ENCODE measurements at places on chromosomes 7 and 10.

DNA sequence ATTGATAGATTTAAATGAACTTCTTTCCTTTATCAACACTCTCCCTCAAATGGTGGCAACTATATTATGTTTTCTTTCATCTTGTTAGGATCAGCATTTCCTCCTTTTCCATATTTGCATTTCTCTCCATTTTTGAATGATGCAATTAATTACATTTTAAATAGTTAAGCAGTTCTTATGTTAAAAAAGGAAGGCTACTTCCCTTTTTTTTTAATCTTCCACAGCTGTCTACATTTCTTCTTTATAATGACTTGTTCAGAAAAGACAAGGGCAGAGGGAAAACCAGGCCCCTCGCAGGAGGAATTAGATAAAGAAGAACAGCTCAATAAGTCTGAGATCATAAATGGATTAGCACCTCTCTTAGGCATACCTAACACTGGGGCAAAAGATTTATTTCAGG lies 208.9 kb downstream of the ARL4A start:
- DNase-seq, result no peak

DNA sequence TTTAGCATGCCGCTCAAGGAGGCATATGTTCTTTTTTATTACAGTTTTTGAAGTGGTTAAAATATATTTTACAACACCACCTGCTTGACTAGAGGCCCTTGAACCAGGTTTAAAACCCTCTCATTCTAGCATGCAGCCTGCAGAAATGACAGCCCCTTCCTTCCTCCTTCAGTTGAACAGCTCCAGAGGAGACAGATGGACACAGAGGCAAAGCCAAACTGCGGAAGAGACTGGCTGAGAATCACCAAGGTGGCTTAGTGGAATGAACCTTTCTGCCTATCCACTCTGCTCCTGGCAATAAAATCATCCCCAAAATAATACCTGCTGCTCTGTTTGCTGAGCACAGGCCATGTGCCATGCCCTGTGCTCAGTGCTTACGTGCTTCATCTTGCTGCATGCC lies 23.9 kb upstream of the PLPP4 start:
- DNase-seq, result no peak

DNA sequence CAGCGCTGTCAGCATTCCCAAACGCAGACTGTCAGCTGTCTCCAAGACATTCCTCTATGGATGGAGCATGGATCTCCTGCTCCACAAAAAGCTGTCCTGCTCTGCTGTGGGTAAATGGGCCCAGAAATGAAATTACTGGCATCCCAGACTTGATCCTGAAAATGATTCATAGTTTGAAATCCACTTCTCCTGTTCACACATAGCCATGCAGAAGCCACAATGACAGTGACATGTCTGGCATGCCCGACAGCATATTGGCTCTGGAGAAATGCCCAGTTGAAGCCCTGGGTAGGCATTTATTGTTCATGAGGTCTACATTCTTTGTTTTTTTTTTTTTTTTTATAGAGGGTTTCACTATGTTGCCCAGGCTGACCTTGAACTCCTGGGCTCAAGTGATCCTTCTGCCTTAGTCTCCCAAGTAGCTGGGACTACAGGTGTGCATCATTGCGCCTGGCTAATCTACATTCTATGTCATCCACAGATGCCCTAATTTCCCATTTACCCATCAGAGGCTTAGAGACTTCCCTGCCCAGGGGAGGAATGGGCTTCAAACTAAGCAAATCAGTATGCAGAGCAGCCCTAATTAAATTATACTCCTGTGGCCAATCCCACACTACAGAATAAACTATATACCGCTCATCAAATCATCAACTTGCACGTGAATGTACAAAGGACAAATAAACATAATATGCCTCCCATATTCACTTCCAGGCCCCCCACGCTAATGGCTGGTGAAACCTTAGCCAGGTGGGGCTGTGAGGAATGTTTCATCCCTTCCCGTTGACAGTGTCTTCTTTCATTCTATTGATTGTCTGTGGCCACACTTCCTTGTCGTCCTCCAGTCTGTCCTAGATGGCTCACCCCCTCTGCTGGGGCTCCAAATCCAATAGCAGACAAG lies 61.8 kb upstream of the EEPD1 start:
- DNase-seq, result no peak

GRCh38 chr10:132735923-132736391 lies 50.0 kb downstream of the NKX6-2 start:
- DNase-seq, result no peak

DNA sequence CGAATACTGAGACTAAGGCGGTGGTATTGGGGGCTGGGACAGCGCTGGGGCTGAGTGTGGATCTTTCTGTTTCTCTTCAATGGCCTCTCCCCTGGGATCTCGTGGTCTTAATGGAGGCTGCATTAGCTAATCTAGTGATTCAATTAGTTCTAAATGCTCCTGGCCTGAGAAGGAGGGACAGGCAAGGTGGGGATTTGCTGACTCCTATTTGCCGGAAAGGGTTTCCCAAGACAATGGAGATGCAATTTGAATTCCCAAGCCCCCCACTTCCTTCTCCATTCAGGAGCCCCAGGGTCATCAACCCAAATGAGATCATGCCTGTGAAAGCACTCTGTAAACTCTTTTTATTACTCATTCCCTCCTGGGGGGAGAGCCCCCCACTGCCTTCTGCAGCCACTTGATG lies 111.7 kb upstream of the PLXNA4 start:
- no peak for DNase-seq

DNA sequence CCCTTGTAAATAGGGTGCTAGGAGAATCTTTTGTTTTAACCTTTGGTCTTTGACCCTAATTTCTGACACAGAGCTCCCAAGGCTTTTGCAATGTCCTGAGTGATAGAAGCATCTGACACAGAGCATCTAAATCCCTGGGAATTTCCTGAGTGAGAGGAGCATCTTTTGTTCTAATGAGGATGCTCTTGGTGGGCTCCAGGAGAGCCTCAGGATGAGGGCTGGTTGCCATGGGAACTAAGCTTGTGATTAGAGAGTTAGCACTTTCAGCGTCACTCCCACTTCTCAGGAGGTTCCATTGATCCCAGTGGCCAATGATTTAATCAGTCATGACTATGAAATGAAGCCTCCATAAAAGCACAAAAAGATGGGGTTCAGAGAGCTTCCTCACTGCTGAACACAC lies 264.8 kb downstream of the KIF20B start:
- no peak for DNase-seq

- DNase-seq, result no peak
Measured at GRCh38 chr10:78996792-78997129, 72.0 kb upstream of the ZMIZ1 start.

GRCh38 chr7:116500078-116500853 lies 728 bp downstream of the CAV2 start:
- DNase-seq, result no peak

GRCh38 chr10:124059551-124059950 lies 33.8 kb downstream of the CHST15 start:
- no peak for DNase-seq

GRCh38 chr10:110389255-110389654 lies 84.5 kb upstream of the SMNDC1 start:
- no peak for DNase-seq

DNA sequence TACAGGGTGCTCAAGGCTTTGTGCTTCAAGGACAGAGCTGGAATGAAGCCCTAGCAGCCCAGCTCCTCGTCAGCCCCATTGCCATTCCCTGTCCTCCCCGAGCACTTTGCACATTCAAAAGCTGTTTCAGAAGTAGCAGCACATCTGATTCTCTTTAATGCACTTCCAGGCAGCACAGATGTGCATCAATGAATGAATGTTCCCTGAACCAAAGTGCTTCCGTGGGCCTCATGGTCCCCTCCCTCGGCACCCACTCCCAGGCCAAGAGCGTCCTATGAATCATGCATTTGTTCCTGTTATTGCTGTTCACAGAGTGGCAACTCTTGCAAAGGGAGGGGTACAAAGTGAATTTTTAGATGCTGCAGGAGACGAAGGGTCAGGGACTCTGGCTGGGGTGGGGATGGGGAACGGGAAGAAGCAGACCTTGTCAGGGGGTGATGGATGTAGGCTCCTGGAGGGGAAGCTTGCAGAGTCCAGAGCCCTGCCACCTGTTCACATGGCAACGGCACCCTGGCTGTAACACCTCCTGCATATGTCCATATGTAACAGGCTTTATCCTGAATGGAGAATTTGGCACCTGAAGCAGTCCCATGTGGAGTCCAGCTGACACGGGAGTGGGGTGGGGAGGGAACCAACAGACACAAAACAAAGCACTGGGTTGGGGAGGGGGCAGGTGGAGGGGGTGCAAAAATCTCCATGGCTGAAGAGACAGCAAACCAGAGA lies 62.2 kb upstream of the BAIAP2L1 start:
- DNase-seq, result no peak

DNA sequence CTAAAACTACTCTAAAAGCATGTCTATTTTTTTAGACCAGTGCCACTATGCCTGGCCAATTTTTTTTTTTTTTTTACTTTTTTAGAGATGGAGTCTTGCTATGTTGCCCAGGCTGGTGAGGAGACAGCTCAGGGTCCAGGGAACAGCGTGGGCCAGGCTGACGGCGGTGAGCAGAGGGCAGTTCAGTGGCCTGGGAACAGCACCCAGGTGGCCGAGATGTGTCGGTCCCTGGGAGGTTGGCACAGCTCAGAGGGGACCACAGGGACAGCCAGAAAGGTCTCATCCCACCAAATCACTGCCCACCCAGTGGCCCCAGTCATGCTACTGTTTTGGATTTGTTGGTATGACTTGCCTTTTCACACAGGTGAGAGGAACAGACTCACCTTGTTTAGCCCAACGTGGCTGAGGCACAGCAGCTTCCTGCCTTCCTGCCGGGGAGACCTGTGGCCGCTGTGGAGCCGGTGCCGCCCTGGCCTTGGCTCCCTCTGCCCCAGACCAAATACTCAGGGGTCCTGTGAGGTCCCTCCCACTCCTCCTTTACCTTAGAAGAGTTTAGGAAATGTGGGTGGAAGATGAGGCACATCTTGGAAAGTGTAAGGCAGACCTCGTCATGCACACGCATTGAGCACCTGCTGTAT lies 109.6 kb downstream of the PTPRE start:
- DNase-seq, result no peak

DNA sequence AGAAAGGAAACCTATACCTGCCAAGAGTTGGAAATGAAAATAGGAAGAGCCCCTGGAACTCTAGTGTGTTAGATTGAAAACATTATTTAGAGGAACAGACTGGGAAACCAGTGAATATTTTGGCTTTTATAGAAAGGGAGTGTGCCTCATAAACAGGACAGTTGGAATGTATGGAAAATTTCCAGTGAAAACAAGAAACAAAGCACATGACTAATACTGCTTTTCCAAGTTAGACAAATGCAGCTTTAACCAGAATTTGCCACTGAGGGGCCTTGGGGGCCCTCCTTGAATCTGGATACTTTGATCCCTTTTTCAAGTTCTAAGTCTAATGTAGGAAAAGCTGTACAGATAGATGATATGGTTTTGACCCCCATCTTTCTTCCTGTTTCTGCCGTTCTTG lies 21.2 kb downstream of the ITGB8 start:
- DNase-seq, result peak; percentile 41
